ENCODE measurements at places on chromosomes 3 and 15. TPM values are rescaled to one million over a fixed set of nuclear protein-coding genes. Genes with fewer than 3 reads are reported as not detected.

GRCh38 chr15:57064033-57064432 lies 145.6 kb downstream of the TCF12 start:
- peak; percentile 34 for DNase-seq

DNA sequence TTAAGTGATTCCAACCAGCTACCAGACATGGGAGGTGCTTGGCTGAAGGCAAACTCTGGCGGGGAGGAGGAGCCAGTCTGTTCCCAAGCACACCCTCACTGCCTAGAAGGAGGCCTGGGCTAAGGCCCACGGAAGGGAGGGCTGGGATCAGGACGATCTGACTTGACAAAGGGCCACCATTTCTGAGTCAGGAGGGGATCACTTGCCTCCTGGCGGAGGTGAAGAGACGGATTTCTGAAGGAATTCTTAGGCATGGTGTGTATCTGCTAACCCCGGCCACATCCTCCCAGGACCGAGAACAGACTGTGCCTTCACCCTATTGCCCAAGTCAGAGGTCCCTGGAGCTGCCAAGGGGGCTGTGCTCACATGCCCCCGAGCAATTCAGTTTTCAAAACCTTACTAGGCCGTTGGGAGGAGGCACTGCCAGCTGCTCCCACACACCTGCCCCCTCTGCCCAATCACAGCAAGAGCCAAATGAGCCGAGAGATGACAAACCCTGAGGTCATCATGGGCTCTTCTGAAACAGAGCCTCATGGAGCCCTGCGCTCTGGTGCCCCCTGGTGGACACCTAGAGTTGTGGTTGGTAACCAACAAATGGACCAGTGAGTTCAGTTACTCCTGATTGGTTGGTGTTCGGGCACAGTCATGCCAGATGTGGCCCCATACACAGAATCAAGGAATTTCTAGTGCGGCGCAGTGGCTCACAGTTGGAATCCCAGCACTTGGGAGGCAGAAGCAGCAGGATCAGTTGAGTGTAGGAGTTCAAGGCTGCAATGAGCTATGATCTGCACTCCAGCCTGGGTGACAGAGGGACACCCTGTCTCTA lies 6.5 kb upstream of the TNK2 start:
- peak; percentile 93 for DNase-seq

The COL6A5 gene
- total RNA-seq = not detected

The CORO2B gene
- total RNA-seq = not detected

The SHF gene
- total RNA-seq = 14.3 TPM

The TMIE gene
- total RNA-seq = not detected

DNA sequence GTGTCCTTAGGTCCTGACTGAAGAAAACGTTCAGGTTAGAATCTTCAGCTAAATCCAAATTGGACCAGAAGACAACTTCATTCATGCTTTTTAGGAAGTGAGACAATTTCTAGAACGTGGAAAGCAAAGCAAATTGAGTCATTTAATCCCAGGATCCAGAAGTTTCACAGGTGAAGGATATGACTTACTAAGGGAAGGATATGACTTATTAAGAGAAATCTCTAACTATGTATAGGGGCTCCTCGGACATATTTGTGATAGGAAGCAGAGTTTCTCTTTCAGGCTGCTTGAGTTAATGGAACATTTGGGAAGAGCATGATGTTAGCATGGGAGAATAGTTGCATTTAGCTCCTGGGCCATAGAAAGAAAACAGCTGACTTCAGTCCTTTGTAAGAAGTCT lies 16.1 kb upstream of the PLOD2 start:
- no peak for DNase-seq

All from Caki2 (cell line).